Articular chondrocyte of knee joint (primary cell): ENCODE measurements at places on chromosomes 2 and 18. TPM values are rescaled to one million over a fixed set of nuclear protein-coding genes. Genes with fewer than 3 reads are reported as not detected.

Gene ZAP70
- not detected in 2 replicates for total RNA-seq

Gene COL4A4
- total RNA-seq = under 0.01 and 0.11 TPM in 2 replicates

Gene CD8B2
- 0.13 and 0.43 TPM in 2 replicates for total RNA-seq

Gene TACR1
- total RNA-seq = 0.11 TPM in 1 of 2 replicates, not detected in the other

Gene MTA3
- total RNA-seq = 32.5 and 37.4 TPM in 2 replicates

Gene RAX
- not detected in 2 replicates for total RNA-seq

Gene DTNA
- 1.8 and 3.4 TPM in 2 replicates for total RNA-seq

Gene CPO
- 0.32 TPM in 1 of 2 replicates, not detected in the other for total RNA-seq

Gene DPP4
- total RNA-seq = 36.2 and 81.0 TPM in 2 replicates

Gene PIEZO2
- 268 and 271 TPM in 2 replicates for total RNA-seq

Gene MRPL44
- total RNA-seq = 40.1 and 44.9 TPM in 2 replicates

Gene TTN
- 0.13 and 0.22 TPM in 2 replicates for total RNA-seq
